ENCODE measurements at places on chromosomes 5 and 9. TPM values are rescaled to one million over a fixed set of nuclear protein-coding genes. Genes with fewer than 3 reads are reported as not detected.
A peak's percentile ranks its signal among the peaks of the same experiment; 100 is the strongest.

- peaks cover 26% of the 10 kb centered on the region for H3K36me3 ChIP-seq
- no peak overlapping the region for H3K4me3 ChIP-seq
- peaks cover 3% of the 10 kb centered on the region for H3K4me1 ChIP-seq
- H3K27me3 ChIP-seq, result no peaks in the 10 kb centered on the region
- H3K27ac ChIP-seq, result no peak overlapping the region
Measured at GRCh38 chr5:53069626-53070025, 39.9 kb downstream of the MOCS2 start.

- H3K27me3 ChIP-seq, result no peaks in the 10 kb centered on the region
- H3K36me3 ChIP-seq, result no peaks in the 10 kb centered on the region
- H3K27ac ChIP-seq, result no peak overlapping the region
Measured at GRCh38 chr5:150948539-150948938, 43.8 kb upstream of the ZNF300 start.

DNA sequence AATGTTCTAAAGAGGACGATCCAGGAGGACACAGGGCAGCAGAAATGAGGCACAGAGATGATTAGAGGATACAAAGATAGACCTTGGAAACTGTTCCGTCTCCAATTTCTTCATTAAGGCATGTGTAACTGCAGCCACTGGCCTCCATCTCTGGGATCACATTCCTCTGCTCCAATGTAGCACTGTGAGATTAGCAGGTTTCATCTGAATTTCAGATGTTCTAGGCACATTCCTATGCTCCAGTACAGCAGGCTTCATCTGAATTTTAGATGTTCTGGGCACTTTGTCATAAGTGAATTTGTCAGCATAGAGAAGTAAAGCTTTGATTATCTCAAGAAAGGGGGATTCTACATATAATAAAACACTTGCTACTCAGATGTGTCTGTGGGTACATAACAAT lies 671.4 kb downstream of the MTRR start:
- no peak overlapping the region for H3K27ac ChIP-seq
- no peaks in the 10 kb centered on the region for H3K36me3 ChIP-seq
- H3K27me3 ChIP-seq, result no peaks in the 10 kb centered on the region
- H3K4me3 ChIP-seq, result no peak overlapping the region

GRCh38 chr5:158276692-158277091 lies 417.7 kb upstream of the CLINT1 start:
- no peaks in the 10 kb centered on the region for H3K27me3 ChIP-seq
- no peaks in the 10 kb centered on the region for H3K36me3 ChIP-seq
- no peak overlapping the region for H3K27ac ChIP-seq

- no peaks in the 10 kb centered on the region for H3K36me3 ChIP-seq
- H3K27ac ChIP-seq, result no peak overlapping the region
- H3K4me1 ChIP-seq, result no peaks in the 10 kb centered on the region
- DNase-seq, result no peak
- H3K27me3 ChIP-seq, result no peaks in the 10 kb centered on the region
- H3K4me3 ChIP-seq, result no peak overlapping the region
Measured at GRCh38 chr5:151041577-151042268, 21.3 kb downstream of the GPX3 start.

DNA sequence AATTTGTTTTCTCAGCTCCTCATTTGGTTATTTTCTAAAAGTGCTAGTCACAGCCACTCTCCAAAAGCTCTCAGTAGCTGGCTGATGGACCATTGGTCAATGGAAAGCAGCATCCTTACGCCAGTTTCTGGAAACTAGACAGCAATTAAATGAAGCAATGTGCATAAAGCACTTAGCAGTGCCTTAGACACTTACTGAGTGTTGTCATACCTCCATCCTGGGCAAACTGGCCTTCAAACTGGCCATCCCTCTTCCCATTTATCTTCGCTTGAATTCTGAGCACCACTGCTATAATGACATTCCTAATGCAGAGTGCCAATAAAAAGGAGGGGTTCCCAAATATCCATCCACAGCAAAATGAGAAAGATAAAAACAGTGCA lies 209.2 kb downstream of the ENC1 start:
- H3K27ac ChIP-seq, result no peak overlapping the region
- no peaks in the 10 kb centered on the region for H3K27me3 ChIP-seq

- peaks cover 15% of the 10 kb centered on the region for H3K4me1 ChIP-seq
- peak overlapping the region; percentile 57 for H3K27ac ChIP-seq
- no peak overlapping the region for H3K4me3 ChIP-seq
- H3K36me3 ChIP-seq, result no peaks in the 10 kb centered on the region
- no peak for DNase-seq
Measured at GRCh38 chr9:112056996-112057395, 118.1 kb downstream of the SUSD1 start.

- DNase-seq, result no peak
- no peak overlapping the region for H3K4me3 ChIP-seq
- H3K36me3 ChIP-seq, result no peaks in the 10 kb centered on the region
- H3K27me3 ChIP-seq, result no peaks in the 10 kb centered on the region
- H3K4me1 ChIP-seq, result no peaks in the 10 kb centered on the region
Measured at GRCh38 chr5:159252195-159252594, 10.9 kb upstream of the UBLCP1 start.

DNA sequence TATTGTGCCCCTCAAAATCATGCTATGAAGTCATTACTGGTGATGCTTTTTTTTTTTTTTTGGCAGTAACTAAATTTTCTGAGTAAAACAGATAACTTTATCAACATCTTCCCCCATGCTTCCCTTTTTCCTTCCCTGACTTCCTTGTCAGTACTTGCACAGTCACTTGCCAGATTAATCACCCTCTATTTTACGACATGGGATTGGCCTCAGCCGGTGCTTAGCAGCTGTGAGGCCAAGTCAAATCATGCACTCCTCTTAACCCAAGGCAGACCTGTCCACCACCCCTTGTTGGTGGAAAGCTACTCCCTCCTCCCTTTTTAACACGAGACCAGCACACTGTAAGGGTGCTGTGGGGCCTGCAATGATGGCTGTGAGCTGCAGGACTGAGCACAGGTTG lies 118.0 kb upstream of the OTULINL start:
- H3K4me3 ChIP-seq, result no peak overlapping the region
- no peaks in the 10 kb centered on the region for H3K4me1 ChIP-seq
- peaks cover 68% of the 10 kb centered on the region for H3K36me3 ChIP-seq
- no peak for DNase-seq
- H3K27me3 ChIP-seq, result no peaks in the 10 kb centered on the region
- peak overlapping the region; percentile 25 for H3K27ac ChIP-seq

DNA sequence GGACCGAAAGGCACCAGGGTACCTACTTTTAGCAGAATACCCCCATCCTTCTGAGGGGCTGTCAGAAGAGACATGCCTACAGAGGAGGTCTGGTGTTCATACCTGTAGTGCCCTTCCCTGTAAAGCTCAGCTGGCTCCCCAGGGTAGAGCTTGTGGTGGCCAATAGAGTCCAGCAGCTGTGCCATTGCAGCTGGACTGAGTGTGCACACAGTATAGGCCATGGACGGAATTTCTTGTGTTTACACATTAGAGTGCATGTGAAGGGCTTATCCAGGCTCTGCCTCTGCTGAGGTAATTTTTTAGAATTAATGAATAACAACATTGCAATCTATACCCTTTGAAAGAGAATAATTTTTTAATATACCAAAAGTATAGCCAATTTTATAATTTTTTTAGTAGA lies 191.0 kb downstream of the ZSWIM6 start:
- no peaks in the 10 kb centered on the region for H3K36me3 ChIP-seq
- H3K4me1 ChIP-seq, result no peaks in the 10 kb centered on the region
- H3K27me3 ChIP-seq, result no peaks in the 10 kb centered on the region
- H3K4me3 ChIP-seq, result no peak overlapping the region
- no peak overlapping the region for H3K27ac ChIP-seq

DNA sequence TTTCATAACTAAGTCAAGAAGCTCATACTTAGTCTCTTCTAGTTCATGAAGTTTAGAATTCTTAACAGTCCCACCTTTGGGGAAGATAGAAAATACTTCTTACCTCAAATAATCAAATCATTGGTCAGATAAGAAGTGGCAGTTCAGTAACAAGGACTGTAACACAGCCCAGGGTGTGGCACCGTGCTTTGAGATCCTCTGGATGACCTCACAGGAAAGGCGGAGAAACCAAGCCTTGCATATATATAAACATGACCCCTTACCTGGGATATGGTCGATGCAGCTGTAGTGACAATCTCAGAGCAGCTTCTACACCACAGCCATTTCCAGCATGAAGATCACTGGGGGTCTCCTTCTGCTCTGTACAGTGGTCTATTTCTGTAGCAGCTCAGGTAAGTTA lies at the start of gene SPINK7:
TSS of gene SPINK7 (plus strand) at position 271 of the 400 bp plus-strand sequence. CDS start at position 332, 61 bp downstream.
- no peaks in the 10 kb centered on the region for H3K27me3 ChIP-seq
- no peaks in the 10 kb centered on the region for H3K36me3 ChIP-seq
- no peaks in the 10 kb centered on the region for H3K4me1 ChIP-seq
- H3K27ac ChIP-seq, result no peak within 1 kb of the TSS

- H3K4me1 ChIP-seq, result no peaks in the 10 kb centered on the region
- H3K4me3 ChIP-seq, result peak overlapping the region; percentile 19
- H3K36me3 ChIP-seq, result no peaks in the 10 kb centered on the region
- H3K27me3 ChIP-seq, result no peaks in the 10 kb centered on the region
- no peak for DNase-seq
Measured at GRCh38 chr9:10208691-10209069, 404.1 kb downstream of the PTPRD start.

- no peak for DNase-seq
- no peak overlapping the region for H3K4me3 ChIP-seq
- no peaks in the 10 kb centered on the region for H3K27me3 ChIP-seq
- no peaks in the 10 kb centered on the region for H3K4me1 ChIP-seq
Measured at GRCh38 chr5:63089147-63089546, 510.5 kb downstream of the LRRC70 start.

GRCh38 chr9:81819859-81820546 lies 108.2 kb upstream of the SPATA31D4 start:
- DNase-seq, result no peak
- no peaks in the 10 kb centered on the region for H3K27me3 ChIP-seq
- H3K4me1 ChIP-seq, result no peaks in the 10 kb centered on the region
- no peak overlapping the region for H3K4me3 ChIP-seq

DNA sequence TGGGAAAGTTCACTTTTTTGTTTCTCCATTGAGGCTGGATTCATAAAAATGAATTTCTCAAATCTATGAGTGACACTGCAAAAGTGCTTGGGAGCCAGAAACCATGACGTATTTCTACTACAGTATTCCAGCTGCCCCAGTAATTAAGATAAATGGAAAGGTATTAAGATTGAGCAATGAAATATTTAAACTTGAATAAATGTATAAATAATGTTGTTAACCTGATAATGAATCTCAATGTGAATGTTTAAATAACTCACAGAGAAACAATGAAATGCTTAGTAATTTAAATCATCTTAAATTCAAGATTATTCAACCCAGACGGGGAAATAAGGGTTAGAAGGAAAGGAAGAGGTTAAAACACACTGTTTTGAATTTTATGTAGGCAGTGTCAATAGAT lies 11.2 kb upstream of the SRP19 start:
- H3K4me3 ChIP-seq, result no peak overlapping the region
- no peak for DNase-seq
- no peaks in the 10 kb centered on the region for H3K36me3 ChIP-seq
- H3K27ac ChIP-seq, result no peak overlapping the region

GRCh38 chr5:10655972-10656830 lies 92.3 kb downstream of the ANKRD33B start:
- no peak overlapping the region for H3K27ac ChIP-seq
- H3K4me3 ChIP-seq, result no peak overlapping the region
- DNase-seq, result no peak
- no peaks in the 10 kb centered on the region for H3K27me3 ChIP-seq

GRCh38 chr9:136482046-136482792 lies 621 bp downstream of the SEC16A start:
- no peak for DNase-seq
- peak overlapping the region; percentile 86 for H3K27ac ChIP-seq
- H3K36me3 ChIP-seq, result peaks cover 2% of the 10 kb centered on the region

- H3K4me3 ChIP-seq, result no peak overlapping the region
- H3K27me3 ChIP-seq, result no peaks in the 10 kb centered on the region
- H3K36me3 ChIP-seq, result no peaks in the 10 kb centered on the region
- H3K4me1 ChIP-seq, result no peaks in the 10 kb centered on the region
Measured at GRCh38 chr5:51977014-51977413, 593.8 kb downstream of the ISL1 start.

DNA sequence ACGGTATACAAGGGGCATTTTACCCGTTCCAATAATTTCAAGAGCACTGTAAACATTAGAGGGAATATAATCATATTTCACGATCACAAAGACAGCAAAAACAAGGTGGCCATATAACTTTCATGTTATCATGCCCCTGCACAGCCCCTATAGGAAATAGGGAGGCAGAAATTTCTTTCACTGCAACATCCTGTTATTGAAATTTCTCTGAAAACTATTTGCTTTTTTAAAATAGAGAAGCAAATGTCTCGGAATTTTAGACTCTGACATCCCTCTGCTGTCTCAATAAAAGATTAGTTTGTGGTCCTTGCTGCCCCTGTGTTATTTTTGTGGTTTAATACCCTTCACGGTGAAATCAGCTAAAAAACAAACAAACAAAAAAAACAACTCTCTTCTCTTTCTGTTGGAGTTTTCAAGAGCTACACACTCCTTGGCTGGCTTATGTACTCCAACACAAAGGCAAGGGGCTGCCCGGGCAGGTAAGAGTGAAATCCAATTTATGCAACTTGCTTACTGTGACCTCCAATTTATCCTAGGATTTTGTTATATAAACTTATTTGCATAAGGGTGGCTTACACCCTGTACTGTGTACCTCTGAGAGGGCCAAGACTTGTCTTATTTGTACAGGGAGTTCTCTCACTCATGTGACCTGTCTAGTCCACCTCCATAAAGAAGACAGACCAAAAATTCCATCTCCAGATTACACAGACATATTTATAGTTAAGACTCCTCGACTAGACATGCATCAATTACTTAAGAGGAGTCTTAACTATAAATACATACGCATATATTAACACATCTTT lies 223.6 kb downstream of the MLLT3 start:
- no peaks in the 10 kb centered on the region for H3K4me1 ChIP-seq
- DNase-seq, result no peak
- H3K27me3 ChIP-seq, result no peaks in the 10 kb centered on the region

DNA sequence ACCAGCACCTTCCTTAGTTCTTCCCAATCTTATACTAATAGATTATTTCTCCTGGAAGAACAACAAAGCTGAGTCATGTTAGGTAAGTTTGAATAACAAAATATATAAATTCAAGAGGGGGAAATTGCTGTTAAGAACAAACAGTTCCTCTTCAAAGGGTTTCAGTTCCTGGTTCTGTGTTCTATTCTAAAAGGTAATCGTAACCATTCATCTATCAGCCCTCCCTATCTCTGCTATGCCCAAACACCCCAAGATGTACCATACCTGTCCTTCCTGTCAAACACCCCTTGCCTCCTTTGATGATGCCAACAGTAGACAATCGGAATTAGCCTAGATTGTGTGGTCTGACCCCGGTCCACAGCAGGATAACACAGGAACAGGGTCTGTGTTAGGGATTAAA lies 4.2 kb upstream of the RNF180 start:
- no peaks in the 10 kb centered on the region for H3K27me3 ChIP-seq
- H3K36me3 ChIP-seq, result no peaks in the 10 kb centered on the region
- H3K4me1 ChIP-seq, result 0 out of 2 replicates have a peak, but pooled peaks cover under 1% of the 10 kb centered on the region

The PAEP gene
- total RNA-seq, result not detected

The WDR31 gene
- 0.80 TPM for total RNA-seq

The PCDHA9 gene
- total RNA-seq, result 0.21 TPM

The TARS1 gene
- total RNA-seq, result 258 TPM

The MSX2 gene
- total RNA-seq, result 8.5 TPM

The IFNK gene
- not detected for total RNA-seq

The FAM78A gene
- 0.59 TPM for total RNA-seq

The ALDH1B1 gene
- 34.2 TPM for total RNA-seq

The BTNL8 gene
- total RNA-seq, result not detected

The NAA35 gene
- total RNA-seq, result 21.3 TPM

The UAP1L1 gene
- 23.1 TPM for total RNA-seq

All from Panc1 (cell line).